ENCODE measurements at places on chromosomes 3 and 15. TPM values are rescaled to one million over a fixed set of nuclear protein-coding genes. Genes with fewer than 3 reads are reported as not detected.

The PRSS50 gene
- 0.29 TPM for total RNA-seq

The ADAMTSL3 gene
- 9.3 TPM for total RNA-seq

The RETNLB gene
- not detected for total RNA-seq

The CHL1 gene
- 0.48 TPM for total RNA-seq

The ZCWPW2 gene
- 4.9 TPM for total RNA-seq

The PPM1M gene
- total RNA-seq = 6.5 TPM

The HYAL1 gene
- total RNA-seq = 49.8 TPM

The SLC15A2 gene
- 1.4 TPM for total RNA-seq

The ANKRD63 gene
- not detected for total RNA-seq

The DLEC1 gene
- 0.13 TPM for total RNA-seq

The CSTA gene
- 0.96 TPM for total RNA-seq

The RBPMS2 gene
- 329 TPM for total RNA-seq

The FBXO45 gene
- 7.9 TPM for total RNA-seq

The SACM1L gene
- 33.5 TPM for total RNA-seq

The GOLGA6L7 gene
- not detected for total RNA-seq

The SERPINI2 gene
- total RNA-seq = not detected

The SLC22A13 gene
- total RNA-seq = 0.11 TPM

The HGD gene
- not detected for total RNA-seq

The MNS1 gene
- 1.4 TPM for total RNA-seq

The FHIT gene
- total RNA-seq = 13.6 TPM

The GREM1 gene
- 0.12 TPM for total RNA-seq

The CDAN1 gene
- 4.4 TPM for total RNA-seq

The UBA3 gene
- 83.9 TPM for total RNA-seq

The TMEM266 gene
- not detected for total RNA-seq

The FAIM gene
- 2.0 TPM for total RNA-seq

The NANOGP8 gene
- not detected for total RNA-seq

The CCNB2 gene
- total RNA-seq = 0.25 TPM

The MKRN2OS gene
- not detected for total RNA-seq

The UBAP1L gene
- total RNA-seq = 0.93 TPM

The TEX55 gene
- total RNA-seq = not detected

The CIDEC gene
- total RNA-seq = 1.6 TPM

The GOLGA6A gene
- total RNA-seq = not detected

The GLDN gene
- 9.4 TPM for total RNA-seq

The CACNA2D2 gene
- total RNA-seq = 3.6 TPM

The UCN2 gene
- not detected for total RNA-seq

The C3orf52 gene
- total RNA-seq = 4.9 TPM

Data from heart left ventricle (tissue), 16 donors.